ENCODE measurements at places on chromosomes 3 and 15.

- no peak for DNase-seq
Measured at GRCh38 chr3:111589303-111590142, 5.6 kb downstream of the ZBED2 start.

- DNase-seq = no peak
Measured at GRCh38 chr3:161395115-161396012, 24.0 kb upstream of the SPTSSB start.

DNA sequence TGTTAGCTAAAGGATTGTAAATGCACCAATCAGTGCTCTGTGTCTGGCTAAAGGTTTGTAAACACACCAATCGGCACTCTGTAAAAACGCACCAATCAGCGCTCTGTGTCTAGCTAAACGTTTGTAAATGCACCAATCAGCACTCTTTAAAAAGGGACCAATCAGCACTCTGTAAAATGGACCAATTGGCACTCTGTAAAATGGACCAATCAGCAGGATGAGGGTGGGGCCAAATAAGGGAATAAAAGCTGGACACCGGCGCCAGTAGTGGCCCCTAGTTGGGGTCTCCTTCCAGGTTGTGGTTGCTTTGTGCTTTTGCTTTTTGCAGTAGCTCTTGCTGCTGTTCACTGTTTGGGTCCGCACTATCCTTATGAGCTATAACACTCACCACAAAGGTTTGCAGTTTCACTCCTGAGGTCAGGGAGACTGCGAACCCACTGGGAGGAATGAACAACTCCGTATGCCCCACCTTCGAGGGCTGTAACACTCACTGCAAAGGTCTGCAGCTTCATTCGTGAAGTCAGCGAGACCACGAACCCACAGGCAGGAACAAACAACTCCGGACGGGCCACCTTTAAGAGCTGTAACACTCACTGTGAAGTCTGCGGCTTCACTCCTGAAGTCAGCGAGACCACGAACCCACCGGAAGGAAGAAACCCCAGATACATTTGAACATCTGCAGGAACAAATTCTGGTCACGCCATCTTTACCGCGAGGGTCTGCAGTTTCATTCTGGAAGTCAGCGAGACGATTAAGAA, 1.1 kb upstream of the SUCLG2 start:
- DNase-seq = no peak

GRCh38 chr3:8709801-8710507, 23.6 kb upstream of the CAV3 start:
- no peak for DNase-seq

DNA sequence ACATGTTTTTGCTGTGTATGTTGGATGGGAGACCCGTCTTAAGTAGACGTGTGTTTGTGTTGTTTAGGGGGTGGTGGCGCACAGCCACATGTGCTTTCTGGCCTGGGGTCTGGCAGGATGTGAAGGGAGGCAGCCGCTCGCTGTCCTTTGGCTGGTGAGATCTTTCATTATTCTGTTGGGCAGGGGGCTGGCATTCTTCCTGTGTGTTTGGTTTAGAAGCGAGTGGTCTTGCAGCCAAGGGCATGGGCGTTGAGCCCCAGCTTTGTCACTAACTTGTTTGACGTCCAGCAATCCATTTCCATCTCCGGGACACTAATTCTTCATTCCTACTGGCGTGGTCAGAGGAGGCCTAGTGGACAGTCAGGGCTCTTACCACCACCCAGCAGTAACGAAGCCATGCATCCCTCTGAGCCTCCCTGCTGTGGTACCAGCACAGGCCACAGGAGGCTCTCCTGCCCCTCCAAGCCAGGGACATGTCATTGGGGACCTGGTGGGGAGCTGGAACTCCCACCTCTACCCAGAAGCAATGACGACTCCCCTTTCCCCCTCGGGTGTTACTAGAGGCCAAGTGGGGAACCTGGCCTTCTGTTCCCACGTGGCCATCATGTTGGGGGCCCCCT, 10.7 kb downstream of the THSD4 start:
- no peak for DNase-seq

DNA sequence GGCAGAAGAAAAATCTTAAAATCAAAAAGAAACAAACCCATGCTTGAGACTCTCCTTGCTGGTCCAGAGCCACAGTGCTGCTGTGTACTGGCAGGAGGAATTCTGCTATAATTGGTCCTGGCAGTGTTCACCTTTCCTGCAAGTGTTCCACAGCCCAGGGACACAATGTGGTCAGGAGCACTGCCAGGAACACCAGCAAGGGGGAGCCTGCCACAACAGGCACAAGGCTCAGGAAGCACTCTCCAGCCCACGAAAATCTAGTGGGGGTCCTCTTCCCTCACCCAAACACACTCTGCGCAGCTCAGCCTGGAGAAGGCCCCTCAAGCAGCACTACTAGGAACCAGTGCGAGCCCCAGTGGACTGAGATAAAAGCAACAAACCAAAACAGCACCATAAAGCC, 92.9 kb downstream of the UBE3A start:
- DNase-seq = peak; percentile 8

DNA sequence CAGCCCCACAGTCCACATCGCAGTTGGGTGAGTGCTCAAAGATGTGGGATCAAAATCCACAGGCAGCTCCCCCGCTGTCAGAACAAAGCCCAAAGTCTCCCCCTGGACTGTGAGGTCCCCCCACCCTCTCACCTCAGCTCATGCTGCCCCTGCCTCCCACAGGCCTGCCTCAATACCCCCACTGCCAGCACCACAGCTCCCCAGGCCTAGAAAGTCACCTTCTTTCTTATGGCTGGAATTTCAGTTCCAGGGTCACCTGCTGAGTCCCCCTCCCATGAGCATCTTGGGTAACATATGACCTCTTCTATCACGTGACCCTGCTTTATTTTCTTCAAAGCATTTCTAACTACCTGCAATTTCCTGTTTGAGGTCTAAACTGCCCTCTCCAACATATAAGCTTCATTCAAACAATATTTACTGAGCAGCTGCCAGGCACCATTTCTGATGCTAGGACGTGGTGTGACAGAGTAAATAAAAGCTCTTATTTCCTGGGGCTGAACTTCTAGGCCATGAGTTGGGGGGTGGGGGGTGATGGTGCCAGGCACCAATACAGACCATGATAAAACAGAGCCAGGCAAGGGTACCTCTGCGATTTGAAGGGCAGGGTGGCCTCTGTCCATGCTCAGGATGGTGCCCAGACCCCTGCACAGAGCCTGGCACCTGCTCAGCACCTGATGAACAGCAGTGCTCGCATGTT, 2.4 kb upstream of the TMEM89 start:
- no peak for DNase-seq

DNA sequence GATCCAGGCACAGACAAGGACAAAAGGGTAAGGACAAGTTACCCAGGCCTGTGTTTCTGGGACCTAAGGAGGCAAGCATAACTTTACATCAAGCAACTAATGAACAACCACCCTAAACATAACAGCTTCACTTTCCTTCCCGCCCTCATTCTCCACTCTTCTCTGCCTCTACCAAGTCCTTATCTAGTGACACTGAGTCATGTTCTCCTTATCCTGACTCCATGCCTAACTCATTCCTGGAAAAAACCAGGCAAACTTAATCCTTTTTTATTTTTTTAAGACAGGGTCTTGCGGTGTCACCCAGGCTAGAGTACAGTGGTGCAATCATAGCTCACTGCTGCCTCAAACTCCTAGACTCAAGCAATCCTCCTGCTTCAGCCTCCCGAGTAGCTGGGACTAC, 44.5 kb downstream of the TMEM44 start:
- DNase-seq = no peak

GRCh38 chr3:160702290-160702689, 25.3 kb downstream of the ARL14 start:
- no peak for DNase-seq

DNA sequence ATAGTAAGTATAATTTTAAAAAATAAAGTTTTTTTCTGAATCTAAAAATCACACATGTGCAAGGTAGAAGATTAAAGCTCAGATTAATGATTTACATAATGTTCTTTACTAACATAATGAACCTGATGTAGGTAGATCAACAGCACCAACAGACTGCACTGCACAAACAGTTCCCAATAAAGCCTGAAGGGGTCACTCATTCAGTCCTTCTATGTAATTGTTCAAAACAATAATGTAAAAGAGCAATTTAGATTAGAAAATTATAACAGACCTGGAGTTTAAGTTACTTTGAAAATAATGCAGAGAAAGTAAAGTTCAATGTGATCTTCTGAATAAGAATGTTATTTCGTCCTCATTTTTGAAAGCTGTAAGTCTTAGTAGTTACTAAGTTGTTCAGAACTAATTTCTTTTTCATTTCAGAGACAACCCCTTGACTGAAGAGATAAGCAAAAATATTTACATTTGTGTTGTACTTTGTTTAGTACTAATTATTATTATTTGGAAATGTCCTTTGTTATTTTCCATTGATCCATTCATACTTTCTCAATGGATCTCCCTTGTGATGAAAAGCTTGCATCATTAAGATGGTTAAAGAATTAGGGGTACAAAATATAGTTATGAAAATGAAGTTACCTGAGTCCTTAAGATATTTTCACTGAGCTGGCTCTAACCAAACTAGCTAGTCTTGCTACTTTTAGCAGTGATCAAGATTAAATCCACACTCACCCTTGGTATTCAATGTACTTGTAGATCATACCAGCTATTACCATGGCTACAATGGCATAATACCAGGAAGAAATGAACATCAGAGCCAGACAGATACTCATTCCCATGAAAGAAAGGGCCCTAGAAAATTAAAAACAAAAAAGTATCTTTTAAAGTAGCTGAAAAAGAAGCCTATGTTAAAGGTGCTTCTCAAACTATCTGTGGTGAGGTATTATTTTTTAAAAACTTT, 16.8 kb downstream of the EMC4 start:
- DNase-seq = no peak

GRCh38 chr3:117744935-117745334, 1035.4 kb downstream of the TUSC7 start:
- DNase-seq = no peak

DNA sequence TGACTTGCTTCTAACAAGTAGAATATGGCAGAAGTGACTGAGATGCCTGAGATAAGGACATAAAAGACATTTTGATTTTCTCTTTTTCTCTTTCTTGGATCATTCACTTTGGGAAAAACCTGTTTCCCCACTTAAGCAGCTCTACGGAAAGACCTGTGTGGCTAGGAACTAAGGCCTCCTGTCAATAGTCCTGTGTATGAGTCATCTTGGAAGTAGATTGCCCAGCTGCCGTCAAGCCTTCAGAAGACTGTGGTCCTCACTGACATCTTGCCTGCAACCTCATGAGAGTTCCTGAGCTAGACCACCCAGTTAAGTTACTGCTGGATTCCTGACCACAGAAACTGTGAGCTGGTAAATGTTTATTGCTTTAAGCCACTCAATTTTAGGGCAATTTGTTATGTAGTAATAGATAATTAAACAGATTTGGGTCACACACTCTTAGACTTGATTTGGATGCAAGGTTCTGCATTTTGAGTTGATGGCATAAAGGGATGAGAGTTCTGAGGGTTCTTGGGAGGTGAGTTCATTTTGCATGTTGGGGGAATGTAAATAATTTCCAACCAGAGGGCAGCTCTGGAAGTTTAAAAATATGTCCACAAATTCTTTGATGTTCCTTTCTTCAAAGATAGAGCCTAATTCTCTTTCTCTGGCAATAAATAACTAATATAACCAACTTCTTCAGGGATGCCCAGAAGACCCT, 229.2 kb downstream of the SQOR start:
- DNase-seq = no peak

- no peak for DNase-seq
Measured at GRCh38 chr15:65426216-65426853, 3.6 kb upstream of the IGDCC4 start.

DNA sequence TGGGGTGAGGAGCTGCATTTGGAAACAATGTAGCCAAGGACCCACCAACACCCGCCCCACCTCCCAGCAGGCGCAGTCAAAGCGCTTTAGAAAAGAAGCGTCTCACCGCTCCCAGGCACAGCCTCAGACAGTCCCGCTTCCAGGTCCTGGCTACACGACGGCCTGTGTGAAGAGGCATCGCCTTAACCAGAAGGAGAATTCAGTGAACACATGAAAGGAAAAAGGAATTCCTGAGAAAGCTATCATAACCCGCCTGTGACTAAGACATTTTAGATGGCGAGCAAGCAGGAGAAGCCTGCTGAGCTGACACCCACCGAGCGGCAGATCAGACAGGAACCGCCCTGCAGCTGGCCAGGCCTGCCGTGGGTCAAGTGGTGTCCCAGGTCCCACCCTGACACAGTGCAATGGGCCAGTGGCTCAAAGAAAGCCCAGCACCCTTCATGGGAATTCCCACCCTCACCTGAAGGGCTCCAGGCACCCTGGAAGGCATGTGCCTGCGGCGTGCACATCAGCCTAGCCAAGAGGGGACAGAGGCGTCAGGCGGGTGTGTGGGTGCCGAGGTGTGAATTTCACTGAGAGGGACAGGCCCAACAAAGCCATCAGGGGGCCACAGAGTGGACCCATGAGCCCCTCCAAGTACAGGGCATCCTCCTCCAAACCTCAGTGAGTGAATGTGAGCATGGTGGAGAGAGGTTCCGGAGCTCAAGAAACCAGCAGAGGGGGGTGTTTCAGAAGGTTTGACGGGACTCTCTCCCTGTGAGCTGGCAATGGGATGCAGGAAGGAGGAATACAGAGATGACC, 144.8 kb downstream of the NSMCE3 start:
- no peak for DNase-seq

GRCh38 chr3:16897254-16897926, 12.6 kb downstream of the PLCL2 start:
- DNase-seq = no peak

- no peak for DNase-seq
Measured at GRCh38 chr3:105274536-105274935, 92.2 kb upstream of the ALCAM start.

GRCh38 chr3:62818347-62818746, 56.9 kb downstream of the CADPS start:
- DNase-seq = no peak

All from hypothalamus (tissue), 51 donors.